ENCODE measurements at places on chromosomes 3 and 15.
A peak's percentile ranks its signal among the peaks of the same experiment; 100 is the strongest.

GRCh38 chr3:22419261-22419660 is 668.3 kb upstream of the ZNF385D start:
- no peak for DNase-seq

DNA sequence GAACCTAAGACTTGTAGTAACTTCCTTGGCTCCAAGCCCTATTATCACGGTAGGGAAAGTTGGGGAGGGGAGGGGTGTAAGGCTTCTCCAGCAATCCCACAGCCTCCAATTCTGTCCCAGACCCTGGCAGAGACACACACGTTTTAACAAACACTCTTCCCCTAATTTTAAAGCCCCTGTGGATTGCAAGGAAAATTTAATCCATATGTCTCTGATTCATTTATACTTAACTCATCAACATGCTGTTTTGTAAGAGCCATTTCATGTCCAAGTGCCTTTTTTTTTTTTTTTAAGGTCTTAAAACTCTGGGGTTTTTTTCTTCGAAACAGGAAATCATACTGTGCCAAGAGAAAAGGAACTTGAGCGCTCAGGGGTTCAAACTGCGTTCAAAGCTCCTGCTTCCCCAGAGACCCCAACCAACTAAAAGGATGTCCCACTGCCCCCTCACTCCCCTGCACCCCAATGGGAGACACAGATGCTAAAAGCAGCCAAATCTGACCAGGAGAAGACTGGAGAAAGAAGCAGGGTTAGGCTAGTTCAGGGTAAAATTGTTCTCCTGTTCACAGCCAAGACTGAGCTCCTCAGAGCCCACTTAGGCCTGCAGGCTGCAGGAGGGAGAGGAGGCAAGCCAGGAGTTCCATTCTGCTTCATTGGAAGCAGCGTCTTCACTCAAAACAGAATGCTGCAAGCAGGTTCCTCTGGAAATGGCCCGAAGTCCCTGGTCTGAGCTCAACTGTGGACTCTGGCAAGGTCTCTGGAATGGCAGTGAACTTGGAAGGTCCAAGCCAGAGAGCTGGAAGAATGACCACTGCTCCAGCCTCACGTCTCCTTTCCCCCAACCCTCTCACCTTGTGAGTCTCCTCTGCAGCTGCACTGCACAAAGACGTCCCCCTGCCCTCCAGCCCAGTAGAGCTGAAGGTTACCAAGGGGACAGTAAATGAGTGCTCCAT is 172.5 kb downstream of the NTRK3 start:
- DNase-seq = no peak

DNA sequence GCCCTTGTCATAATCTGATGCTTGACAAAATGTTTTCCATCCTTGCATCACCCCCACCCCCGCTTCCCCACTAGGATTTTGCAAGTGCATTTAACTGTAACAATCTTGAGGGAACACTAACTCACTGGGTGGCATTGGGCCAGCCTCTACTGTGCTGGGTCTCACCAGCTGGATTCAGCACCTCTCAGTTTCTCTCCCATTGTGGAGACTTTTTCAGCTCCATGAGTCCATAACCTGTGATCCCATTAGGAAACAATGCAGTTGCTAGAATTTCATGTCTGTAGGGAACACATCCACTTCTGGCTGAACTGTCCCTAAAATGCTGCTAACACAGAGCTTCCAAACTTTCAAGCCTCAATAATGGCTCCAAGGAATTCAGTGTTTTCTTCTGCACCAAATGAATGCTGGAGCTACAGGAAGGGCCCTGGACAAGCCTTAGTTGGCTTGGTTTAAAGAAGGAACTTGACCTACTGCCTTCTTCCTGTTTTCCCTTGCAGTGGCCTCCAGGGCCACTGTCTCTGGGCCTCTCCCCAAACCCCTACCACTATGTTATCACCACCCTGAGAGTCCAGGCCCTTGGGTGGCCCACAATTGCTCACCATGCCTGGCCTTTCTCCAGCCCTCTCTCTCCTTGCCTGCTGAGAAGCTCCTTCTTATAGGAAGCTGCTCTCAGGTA is 15.6 kb downstream of the CYP19A1 start:
- DNase-seq = no peak

- no peak for DNase-seq
Observed at GRCh38 chr3:155352900-155353490, 59.5 kb upstream of the STRIT1 start.

- DNase-seq = no peak
Observed at GRCh38 chr15:78239811-78240210, 5.4 kb upstream of the ACSBG1 start.

DNA sequence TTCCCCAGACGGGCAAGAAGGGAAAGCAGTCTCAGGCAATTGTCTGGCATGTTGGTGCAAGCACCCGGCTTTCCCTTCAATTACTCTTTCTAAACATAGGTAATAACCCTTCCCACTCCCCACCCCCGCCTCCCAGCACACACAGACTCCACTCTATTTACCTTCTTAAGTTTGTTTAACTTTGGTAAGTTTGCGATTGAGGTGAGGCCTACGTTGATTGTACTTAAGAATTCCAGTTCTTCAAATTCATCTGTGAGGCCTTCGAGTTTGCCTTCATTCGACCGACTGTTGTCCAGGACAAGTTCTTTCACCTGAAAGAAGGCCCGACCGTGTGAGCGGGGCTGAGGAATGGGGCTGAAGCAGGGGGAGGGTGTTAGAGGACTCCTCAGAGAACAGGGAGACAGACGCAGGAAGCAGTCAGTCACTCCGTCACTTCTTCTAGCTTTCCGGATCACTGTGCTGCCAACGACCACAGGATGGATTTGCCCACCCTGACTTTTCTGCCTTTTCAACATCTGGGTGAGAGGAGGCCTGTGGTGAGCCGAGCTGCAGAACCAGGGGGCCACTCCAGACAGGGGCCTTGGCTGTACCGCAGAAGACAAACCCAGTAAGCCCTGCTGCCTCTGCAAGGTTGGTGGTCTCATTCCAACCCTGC is 33.0 kb downstream of the ANP32A start:
- no peak for DNase-seq

- peak; percentile 61 for DNase-seq
Observed at GRCh38 chr3:194137008-194137505, 1.1 kb downstream of the HES1 start.

DNA sequence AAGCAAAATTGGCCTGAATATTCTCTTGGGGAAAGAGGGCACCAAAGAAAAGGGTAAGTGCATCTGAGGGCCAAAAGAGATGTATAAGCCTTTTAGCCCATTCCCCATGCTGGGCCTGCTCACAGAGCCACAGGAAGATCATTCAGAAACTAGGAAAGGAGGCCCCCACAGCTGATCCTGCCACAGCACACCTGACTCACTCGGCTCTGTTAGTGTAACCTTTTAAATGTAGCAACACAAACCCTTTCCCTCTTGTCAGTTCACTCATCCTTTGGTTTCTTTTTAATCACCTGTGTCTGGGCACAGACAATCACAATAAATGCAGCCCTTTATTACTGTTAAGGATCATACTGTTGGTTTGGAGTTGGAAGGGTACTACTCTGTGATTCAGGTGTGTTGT is 69.9 kb downstream of the PDCD6IP start:
- no peak for DNase-seq

All from BE2C (cell line).